ENCODE measurements at places on chromosomes 16 and 17.

DNA sequence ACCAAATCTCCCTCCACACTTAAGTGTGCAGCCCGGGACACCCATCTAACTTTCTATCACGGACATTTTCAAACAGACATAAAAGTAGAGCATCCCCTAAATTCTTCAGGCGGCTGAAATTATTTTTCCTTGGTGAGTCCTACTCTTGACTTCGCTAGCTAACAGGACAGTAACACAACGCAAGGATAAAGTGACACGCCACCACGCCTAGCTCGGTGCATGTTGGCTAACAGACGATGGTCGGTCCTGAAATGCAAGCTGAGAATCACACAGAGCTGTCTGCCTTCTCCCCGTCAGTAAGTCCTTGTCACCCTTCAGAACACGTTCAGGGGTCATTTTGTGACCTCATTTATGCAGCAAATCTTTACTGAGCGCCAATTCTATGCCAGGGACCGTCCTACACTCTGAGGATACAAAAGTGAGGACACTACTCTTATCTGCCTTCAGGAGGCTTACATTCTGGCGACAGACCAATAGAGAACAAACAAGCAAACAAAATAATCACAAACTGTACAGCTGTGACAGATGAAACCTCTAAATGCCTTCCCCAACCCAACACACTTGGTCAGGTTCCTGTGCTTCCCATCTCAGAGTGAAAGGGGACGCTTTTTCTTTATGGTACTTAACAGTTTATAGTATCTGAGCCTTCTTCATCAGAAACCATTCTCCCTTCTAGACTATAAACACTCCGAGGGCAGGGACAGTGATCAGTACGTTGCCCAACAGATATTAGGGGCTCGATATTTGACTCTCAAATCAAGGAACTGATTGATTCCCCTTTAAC, 1.3 kb downstream of the NTAN1 start:
- DNase-seq, result no peak

DNA sequence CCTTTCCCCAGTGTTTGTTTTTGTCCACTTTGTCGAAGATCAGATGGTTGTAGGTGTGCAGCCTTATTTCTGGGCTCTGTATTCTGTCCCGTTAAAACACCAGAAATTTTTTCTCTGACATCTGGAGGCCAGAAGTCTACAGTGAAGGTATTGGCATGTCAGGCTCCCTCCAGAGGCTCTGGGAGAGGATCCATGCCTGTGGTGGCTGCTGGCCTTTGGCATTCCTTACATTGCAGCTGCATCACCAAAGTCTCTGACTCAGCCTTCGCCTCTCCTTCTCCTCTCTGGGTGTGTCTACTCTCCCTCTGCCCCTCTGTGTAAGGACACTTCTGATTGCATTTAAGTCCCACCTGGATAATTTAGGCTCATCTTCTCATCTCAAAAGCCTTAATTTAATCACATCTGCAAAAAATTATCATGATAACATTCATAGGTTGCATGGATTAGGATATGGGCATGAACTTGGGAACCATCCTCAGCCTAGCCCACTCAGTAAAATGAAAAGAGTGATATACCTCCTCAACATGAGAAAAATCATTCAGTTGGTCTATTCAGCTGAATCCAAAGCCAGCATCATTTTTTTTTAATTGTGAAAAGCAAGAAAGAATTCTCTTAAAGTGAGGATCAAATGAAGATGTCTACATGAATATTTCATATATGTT, 78.0 kb downstream of the MAP2K6 start:
- no peak for DNase-seq

DNA sequence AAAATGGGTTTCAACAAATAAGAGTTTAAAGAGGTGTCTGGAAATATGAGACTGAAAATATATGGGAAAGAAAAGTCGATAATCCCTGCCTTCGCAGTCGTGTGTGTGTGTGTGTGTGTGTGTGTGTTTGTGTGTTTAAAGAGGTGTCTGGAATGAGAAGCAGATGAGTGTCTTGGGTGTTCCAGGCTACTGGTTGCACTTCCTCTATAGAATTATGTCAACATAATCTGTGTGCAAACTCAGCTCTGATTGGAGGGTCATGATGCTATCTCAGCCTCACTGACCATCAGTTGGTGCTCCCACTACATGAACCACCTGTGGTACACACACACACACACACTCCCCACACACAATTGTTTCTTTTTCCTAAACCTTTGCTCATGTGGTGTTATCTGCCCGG, 347.3 kb downstream of the NPIPA8 start:
- DNase-seq, result no peak

GRCh38 chr16:64857411-64857810, 264.5 kb downstream of the CDH11 start:
- no peak for DNase-seq

DNA sequence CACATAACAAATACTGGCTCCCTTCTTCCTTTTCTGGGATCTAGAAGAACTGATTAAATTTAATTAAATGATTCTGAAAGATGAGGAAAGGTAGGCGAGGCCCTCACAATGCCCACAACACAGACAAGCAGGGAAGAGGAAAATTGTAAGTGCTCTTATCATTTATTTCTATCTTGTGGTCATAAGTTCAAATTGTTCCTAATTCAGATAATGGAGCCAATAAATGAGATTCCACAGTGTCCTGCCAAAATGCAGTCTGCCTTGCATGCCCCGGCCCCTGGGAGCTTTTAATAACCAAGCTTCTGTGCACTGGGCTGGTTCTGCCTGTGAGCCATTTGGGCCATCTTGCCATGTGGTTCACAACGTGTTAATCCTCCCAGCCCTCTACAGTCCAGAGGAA, 97.0 kb downstream of the CMC2 start:
- no peak for DNase-seq

GRCh38 chr16:13680021-13680889, 239.7 kb upstream of the ERCC4 start:
- DNase-seq, result no peak

- DNase-seq, result no peak
These were observed 9.3 kb upstream of the AKAP1 start for GRCh38 chr17:57075785-57076184.

DNA sequence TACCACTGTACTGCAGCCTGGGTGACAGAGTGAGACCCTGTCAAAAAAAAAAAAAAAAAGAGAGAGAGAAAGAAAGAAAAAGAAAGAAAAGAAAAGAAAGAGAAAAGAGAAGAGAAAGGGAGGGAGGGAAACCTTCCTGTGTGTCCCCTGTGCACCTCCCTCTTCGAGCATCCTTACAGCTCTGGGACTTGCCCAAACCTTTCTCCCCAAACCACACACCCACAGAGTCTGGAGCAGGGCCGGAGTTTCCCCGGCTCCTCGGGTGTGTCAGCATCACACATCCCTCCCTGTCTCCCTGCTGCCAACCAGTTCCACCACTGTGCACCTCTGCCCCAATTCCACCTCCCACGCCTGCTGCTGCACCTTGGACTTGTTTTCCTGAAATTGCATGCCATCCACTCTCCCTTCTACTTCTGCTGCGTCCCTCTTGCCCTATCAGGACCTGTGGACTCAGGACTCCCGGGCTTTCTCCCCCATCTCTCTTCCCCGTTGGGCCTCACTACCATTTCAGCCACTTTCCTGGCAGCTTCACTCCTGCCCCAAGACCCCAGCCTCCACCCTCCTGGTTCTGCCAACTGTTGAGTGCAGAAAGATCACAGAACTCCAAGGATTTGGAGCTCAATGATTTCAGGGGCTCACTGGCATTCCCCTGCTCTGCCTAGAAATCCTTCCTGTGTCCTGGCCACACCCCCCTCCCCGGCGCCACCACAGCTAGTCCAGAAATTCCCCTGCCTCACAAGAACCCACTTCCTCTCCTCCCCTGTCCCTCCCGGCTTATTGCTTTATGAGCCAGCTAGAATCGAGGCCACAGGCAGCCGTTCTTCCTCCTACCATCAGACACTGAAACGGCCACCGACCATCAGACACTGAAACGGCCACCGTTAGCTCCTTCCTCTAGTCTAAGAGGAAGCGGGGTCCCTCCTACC, 3.7 kb upstream of the CDK3 start:
- DNase-seq, result no peak

DNA sequence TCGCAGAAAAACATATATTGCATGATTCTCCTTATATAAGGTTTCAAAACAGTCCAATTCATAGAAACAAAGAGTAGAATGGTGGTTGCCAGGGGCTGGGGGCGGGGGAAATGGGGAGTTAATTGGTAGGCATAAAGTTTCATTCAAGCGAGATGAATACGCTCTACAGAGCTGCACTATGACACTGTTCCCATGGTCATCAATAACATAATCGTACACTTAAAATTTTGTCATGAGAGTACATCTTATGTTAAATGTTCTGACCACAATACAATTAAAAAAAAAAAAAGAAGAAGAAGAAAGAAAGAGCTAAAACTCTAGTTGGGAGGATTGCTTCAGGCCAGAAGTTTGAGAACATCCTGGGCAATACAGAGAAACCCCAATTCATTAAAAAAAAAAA, 5.1 kb downstream of the PIP4K2B start:
- no peak for DNase-seq

- DNase-seq, result no peak
These were observed 16.9 kb downstream of the RPH3AL start for GRCh38 chr17:335691-336090.

DNA sequence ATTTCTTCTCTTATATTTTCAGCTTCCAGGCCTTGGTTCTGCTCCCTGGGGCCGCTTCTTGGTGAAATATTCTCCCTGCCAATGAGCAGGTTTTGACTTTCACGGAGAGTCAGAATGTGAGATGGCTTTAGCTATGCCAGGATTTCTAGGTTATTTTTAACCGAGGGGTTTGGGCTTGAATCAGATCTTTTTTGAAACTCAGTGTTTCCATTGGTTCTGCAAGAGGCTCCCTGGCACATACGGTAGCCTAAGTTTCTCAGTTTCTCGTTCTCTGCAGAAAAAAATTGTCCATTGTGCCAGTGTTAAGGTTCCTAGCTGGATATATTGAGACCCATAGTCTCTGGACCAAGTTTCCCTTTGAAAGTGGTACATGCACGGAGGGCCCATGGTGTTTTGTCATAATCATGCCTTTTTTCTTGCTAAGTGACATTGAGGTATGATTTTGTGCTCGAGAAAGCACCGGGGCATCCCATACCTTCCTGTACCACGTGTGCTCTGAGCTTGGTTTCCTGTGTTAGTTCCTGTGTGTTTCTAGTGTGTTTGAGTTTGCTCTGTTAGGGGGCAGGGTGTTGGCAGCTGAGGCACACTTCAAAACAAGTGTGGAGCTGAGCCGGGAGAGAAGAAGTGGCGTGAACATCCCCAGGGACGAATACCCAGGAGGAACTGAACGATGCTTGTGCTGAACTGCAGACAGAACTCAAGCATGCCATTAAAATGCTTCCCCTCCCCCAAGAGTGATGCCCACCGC, 127.2 kb downstream of the HS3ST3B1 start:
- DNase-seq, result peak; percentile 21

GRCh38 chr17:32277284-32277683, 11.7 kb downstream of the RHBDL3 start:
- no peak for DNase-seq

- no peak for DNase-seq
These were observed 10.4 kb downstream of the KCNH6 start for GRCh38 chr17:63533433-63534077.

- no peak for DNase-seq
These were observed 31.4 kb downstream of the BANP start for GRCh38 chr16:87982581-87983041.

- DNase-seq, result no peak
These were observed 214.2 kb upstream of the TNRC6C start for GRCh38 chr17:77744066-77744988.

GRCh38 chr16:12182212-12182611, 205.7 kb downstream of the SNX29 start:
- no peak for DNase-seq

DNA sequence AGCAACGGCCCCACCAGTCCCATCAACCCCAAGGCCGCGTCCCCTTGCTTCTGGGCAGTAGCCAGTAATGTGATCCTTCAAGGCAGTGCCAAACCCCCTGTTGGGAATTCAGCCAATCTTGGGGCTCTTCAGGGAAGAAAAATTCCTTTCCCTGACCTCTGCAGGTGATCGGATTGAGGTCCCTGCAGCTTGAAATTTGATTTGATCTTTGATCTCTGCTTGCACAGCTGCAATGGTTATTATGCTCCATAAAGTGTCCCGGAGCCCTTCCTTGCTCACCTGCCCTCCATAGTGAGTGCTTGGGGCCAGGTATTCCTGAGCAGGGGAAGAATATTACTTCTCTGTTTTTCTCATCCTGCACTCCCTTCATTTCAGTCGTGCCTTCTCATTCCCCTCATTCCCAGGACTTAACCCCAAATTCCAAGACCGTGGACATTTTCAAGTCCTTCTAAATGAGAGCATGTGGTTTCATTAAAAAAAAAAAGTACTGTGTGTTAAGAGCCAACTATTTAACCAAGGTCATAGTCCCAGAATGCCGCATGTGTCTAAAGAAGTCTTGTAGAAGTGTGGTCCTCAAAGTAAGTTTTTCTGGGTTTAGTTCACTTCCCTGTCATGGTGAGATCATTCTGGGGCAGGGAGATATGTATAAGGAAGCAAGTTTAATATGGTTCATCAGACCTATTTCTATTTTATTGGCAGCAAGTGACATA, 56.3 kb downstream of the SOX9 start:
- no peak for DNase-seq

GRCh38 chr16:50245417-50246298, 20.7 kb upstream of the ADCY7 start:
- peak; percentile 56 for DNase-seq
